ENCODE measurements at places on chromosomes 2 and 18.

DNA sequence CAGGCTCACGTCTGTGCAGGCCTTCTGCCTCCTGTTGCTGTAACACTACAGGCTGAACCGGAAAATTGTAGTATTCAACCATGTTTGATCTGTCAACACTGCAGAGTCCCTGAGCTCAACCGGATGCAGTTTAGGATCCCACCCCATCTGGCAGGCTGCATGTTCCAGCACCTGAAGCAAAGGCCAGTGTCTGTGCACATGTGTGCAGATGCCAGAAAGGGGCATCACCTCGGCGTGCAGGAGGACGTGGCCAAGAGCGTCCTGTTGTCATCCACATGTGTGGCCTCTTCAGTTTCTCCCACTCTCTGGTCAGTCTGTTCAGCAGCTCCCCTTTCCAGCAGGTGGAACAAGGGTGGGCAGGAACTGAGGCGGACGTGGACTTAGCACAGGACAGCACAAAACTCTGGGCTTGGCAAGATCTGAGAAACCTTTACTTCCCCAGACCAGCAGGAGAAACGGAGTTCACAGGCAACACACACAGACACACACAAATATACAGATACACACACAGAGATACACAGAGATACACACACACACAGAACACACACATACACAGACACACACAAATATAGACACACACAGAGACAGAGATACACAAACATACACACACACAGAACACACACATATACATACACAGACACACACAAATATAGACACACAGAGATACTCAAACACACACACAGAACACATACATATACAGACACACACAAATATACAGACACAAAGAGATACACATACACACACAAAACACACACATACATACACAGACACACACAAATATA lies 111.3 kb downstream of the NDUFA10 start:
- DNase-seq = no peak

GRCh38 chr2:164009756-164010337 lies 274.0 kb upstream of the FIGN start:
- DNase-seq = no peak

DNA sequence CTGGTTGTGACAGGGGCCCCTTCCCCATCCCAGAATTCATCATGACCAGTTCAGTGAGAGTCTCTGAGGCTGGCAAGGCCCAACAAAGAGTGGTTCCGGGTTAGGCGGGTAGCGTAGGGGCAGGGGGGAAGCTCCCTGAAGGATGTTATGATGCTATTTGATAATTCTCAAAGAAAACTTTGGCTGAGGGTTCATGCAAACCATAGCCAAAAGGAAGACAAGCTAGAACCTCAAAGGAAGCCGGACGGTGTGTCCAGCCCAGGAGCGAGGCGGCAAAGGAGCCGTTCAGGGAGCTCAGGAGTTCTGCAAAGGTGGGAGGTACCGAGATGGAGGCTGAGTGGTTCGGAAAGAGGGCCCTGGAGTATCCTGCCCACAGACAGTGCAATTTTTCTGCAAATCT lies 226.8 kb upstream of the RAB6C start:
- DNase-seq = no peak

GRCh38 chr2:138279871-138280270 lies 221.7 kb upstream of the SPOPL start:
- DNase-seq = no peak

- no peak for DNase-seq
These were observed 56.2 kb downstream of the EMILIN2 start for GRCh38 chr18:2903006-2903405.

GRCh38 chr2:241959751-241960269 lies 90.3 kb downstream of the RTP5 start:
- no peak for DNase-seq

GRCh38 chr18:75854174-75854573 lies 426.7 kb upstream of the SMIM21 start:
- DNase-seq = no peak

GRCh38 chr2:31270131-31270530 lies 36.2 kb downstream of the EHD3 start:
- no peak for DNase-seq

GRCh38 chr18:48788373-48788772 lies 162.4 kb downstream of the SMAD7 start:
- no peak for DNase-seq

GRCh38 chr2:28390241-28390745 lies 2.4 kb upstream of the FOSL2 start:
- DNase-seq = peak; percentile 63

GRCh38 chr18:7941533-7941932 lies 374.4 kb downstream of the PTPRM start:
- no peak for DNase-seq

DNA sequence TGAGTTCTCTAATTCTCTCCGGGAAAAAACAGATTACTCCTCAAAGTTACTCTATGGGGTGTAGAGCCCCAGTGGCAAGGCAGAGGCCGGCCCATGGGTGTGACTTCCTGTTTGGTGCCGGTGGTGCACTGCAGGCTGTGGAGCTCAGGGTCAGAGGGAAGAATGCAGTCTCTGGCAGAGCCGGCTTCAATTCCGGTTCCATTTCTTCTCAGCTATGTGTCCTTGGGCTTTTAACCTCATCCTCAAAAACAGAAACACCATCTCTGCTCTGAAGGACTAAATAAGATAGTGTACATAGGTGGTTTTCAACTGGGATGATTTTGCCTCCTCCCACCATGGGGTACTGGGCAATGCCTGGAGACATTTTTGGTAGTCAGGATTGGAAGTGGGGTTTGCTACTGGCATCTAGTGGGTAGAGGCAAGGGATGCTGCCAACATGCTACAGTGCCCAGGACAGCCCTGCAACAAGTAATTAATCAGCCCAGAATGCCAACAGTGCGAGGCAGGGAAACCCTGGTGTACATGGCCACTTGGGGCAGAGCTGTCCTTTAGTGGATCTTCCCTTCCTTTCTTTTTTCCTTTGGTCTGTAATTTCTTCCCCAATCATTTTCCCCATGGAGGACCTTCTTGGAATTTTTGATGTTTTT lies 81.2 kb downstream of the INSIG2 start:
- no peak for DNase-seq

DNA sequence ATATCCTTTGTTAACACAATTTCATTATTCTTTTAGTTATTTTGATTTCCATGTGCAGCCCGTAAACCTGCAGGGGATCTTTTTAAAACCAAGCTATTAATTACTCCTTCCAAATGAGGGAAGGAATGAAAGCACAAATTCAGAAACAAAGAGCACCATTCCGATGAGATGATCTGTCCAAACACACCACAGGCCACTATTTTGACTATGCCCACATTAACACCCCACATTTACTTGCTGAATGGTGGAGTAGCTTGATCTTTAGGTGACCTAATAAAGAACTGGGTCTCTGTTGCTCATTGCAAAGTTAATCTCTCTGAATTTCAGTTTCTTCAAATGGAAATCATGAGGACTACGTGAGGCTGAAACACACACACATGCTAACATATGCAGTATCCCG lies 218.0 kb downstream of the IRS1 start:
- no peak for DNase-seq

GRCh38 chr2:193584522-193584938 lies 1389.8 kb upstream of the TMEFF2 start:
- no peak for DNase-seq

Data from GM12891 (cell line).